Activated gamma-delta T cell (primary cell): ENCODE measurements at places on chromosomes 1 and 21.

DNA sequence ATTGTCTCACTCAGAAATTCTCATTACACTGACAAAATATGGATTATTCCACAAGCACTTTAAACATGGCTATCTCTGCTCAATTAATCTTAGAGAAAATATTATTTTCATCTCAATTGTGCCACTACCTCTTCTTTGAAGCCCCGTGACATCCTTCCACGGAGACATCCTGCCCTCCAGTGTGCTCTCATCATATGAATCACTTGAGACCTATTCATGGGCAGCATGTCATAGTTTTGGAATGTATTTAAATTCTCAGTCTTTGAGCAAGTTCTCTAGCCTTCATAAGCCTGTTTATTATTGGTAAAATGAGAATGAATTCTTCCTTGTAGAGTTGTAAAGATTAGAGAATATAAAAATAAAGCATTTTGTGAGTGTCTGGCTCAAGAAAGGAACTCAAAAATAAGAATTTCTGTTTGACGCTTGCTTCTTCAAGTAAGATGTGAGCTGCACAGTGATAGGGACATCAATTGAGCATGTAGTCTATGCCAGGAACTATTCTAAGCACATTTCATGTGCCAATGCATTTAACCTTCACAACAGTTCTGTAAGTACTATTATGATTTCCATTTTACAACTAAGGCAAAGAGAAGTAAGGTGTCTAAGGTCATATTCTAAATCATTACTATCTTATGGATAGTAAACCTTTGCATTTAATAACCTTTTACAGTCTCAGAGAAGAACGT, 557.4 kb upstream of the ZRANB2 start:
- no peak for DNase-seq

- DNase-seq, result no peak
Observed at GRCh38 chr21:43634618-43635017, 24.7 kb downstream of the HSF2BP start.

- no peak for DNase-seq
Observed at GRCh38 chr1:164774413-164774812, 215.4 kb downstream of the PBX1 start.

DNA sequence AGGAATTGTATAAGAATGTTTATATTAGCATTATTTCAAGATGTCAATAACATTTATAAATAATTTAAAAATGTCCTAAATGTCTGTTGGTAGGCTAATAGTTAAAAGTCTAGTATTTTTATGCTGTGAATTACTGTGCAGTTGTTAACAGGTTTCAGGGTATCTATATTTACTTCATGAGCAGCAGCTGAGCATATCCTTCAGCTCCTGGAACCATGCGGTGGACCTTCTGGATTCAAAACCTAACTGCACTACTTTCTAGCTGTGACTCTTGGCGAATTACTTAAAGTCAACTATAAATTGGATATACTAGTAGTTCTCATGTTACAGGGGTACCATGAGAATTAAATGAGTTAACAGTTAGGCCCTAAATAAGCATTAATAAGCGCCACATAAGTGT, 3.7 kb downstream of the CEP350 start:
- no peak for DNase-seq
